ENCODE measurements at places on chromosomes 1 and 21.
A peak's percentile ranks its signal among the peaks of the same experiment; 100 is the strongest.

DNA sequence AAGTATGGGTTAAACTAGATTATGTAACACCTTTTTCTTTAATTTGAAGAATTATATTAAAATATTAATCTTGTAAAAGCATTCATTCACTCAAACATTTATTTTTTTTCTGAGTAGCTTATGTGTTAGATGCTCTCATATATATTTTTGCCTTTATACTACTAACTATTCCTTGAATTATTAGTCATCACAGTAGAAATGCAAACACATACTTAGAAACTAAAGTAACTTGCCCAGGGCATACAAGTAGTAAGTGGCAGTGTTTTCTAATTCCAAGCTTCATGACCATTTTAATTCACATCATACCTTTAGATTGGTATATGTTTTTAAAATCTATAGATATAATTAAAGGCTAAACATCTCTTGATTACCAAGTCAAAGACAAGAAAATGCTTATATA is 1271.0 kb downstream of the BRINP3 start:
- no peak for DNase-seq

GRCh38 chr1:25573961-25574360 is 30.6 kb downstream of the LDLRAP1 start:
- DNase-seq = no peak

DNA sequence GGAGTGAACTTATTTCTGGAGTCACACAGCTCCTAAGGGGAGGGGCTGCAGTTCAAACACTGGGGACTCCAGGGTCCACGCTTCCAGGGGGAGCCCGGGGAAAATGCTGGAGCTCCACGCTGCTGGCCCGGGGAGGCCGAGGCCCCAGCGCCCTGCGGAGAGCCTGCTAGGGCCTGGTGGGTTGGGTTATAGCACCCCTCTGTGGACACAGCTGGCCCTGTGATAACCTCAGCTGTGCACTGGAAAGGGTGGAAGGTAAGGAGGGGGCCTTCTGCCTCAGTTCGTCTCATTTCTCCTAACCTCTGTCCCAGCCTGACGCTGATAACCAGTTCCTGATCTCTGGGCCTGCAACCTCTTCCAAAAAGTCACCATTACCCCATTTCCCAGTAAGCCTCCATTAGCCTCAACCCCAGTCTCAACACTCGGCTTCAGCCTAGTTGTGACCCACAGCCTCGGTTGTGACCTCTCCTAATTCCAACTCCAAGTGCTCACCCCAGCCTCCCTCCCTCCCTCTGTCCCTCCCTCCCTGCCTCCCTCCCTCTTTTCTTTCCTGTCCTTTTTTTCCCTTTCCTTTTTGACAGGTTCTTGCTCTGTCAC is 7.1 kb downstream of the NBL1 start:
- DNase-seq = peak; percentile 28

- DNase-seq = no peak
Measured at GRCh38 chr1:20380616-20381035, 90.0 kb downstream of the VWA5B1 start.

DNA sequence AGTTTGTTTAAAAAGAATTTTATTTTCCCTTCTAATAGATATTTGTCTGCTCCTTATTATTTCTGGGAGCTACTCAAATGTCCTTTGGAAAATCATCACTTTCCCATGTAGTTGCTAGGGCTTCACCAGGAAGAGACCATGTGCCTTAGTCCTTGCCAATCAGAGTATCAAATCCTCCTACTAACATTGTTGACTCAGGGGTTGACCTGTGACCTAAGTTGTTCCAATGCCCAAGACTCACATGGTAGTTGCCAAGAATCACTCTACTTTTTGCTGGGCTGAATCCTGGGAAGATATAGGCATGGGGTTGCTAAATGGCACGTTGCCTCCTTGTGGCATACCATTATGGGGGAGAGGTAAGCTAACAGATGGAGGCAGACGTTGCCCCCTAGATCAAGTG is 58.2 kb upstream of the FOXD3 start:
- DNase-seq = no peak

Data from T-helper 2 cell (primary cell).